ENCODE measurements at places on chromosomes 16 and 17.

- DNase-seq, result no peak
Measured at GRCh38 chr17:4490637-4491061, 8.0 kb upstream of the SPNS2 start.

- peak; percentile 41 for DNase-seq
Measured at GRCh38 chr17:41895617-41896016, 23.1 kb downstream of the ACLY start.

- DNase-seq, result no peak
Measured at GRCh38 chr17:62981933-62982332, 15.9 kb downstream of the TANC2 start.

- DNase-seq, result no peak
Measured at GRCh38 chr17:11212792-11213191, 28.2 kb upstream of the SHISA6 start.

DNA sequence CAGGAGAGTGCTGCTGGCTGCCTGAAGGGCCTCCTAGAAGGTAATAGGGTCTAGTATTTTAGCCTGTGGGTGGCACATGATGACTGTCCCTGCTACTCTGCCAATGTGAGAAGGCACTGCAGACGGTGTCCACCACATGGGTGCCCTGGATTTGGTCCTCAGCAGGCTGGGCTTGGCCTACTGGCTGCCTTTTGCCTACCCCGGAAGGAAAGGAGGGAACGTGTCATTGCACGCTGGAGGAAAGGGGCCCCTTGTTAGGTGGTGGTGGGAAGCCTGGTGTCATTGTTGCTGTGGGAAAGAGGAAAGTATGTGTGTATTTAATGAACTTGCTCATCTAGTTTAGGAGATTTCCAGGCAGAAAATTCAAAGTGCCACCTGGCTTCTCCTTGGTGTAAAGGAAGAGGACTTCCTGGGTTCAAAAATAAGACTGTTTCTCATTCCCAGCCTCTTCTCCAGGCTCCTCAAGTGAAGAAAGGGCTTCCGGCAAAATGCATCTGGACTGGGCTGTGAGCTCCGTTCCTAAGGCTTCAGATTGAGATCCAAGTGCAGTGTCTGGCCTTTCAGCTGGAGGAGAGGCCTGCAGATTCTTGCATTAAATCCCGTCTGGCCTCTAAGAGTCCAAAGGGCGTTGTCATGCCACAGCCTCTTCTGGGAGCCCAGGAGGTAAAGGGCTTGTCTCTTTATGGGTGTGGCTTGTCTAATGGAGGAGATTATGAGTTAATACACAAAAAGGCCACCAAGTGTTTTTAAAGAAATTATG lies 55.1 kb downstream of the RPTOR start:
- DNase-seq, result peak; percentile 4

DNA sequence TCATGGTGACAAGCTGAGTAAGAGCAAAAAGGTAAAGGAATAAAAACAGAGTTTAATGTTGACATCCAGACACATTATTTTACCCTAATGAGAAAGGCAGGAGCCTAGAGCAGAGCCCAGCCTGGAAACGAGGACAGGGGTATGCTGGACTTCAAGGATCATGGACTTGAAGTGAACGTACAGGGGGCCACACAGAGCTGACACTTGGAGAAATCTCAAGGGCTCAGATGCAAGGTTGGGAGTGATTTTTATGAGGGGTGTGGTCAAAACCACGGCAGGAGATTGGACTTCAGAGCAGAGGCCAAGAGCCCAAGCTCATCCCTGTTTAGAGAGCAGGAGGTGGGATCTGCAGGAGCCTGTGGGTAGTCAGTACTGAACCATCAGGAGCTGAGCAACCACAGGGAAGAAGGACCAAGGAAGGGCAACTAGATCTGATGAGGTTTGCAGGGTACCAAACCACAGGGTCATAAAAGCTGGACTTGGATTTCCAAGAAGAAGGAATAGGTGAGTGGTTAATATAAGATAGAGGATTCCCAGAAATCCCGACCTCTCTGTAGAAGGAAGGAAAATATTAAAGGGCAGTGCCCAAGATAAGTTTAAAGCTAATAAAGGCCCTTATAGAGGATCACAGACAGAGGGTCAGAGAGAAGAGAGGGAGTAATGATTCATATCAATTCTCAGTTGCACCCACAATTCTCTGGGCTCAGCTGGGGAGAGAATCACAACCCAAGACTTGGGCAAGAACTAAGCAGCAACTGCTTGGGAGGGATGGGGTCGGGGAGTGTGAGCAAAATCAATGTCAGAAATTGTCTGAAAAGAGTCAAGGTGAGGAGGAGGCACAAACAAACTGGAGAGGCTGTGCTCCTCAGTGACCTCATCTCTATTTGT lies 331.7 kb downstream of the SOX9 start:
- no peak for DNase-seq

GRCh38 chr17:49454050-49454449 lies 39.4 kb upstream of the PHB1 start:
- no peak for DNase-seq

DNA sequence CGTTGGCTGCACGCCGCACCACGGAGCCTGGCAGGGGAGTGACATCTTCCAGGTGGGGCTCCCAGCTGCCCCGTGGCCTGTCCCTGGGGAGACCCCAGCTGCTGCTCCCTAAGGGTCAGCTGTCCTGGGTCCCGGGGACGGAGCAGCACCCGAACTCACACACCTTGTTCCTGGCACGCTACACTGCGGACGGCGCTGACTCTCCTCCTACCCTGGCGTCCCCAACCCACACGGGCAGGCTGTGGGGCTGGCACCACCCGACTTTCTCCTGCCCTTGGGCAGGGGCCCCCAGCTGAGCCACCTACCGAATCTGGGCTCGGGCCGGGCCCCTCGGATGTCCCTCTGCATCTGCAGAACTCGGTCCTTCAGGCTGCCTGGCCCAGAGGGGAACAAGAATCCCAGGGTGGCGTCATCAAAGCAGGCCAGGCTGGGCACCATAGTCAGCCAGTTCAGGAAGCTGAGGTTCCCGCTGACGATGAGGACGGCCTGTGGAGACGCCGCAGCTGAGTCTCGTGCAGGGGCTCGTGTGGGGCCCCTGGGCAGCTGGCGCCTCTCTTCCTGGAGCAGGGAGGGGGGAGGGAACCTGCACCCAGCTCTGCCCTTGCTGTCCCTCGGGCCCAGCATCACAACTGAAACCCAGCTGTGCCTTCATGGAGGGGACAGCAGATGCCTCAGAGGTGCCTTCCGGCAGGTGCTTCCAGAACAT lies 70.5 kb upstream of the GNG13 start:
- no peak for DNase-seq

DNA sequence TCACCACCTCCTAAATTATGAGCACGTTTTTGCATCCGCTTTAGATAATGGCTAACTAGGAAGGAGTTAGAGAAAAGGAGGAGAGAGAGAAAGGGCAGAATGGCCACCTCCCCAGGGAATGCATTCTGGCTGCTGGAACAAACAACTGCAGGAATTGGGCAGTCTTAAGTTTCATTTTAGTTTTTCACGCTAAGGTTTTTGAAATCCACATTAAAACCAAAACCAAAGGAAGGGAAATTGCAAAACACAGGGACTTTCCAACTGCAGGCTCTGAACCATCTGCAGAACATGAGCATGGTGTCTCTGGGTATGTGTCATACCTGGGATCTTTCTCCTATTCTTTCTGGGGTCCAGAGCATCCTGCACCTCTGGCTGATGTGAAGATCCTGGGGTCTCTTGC lies 12.1 kb upstream of the CCL8 start:
- no peak for DNase-seq

DNA sequence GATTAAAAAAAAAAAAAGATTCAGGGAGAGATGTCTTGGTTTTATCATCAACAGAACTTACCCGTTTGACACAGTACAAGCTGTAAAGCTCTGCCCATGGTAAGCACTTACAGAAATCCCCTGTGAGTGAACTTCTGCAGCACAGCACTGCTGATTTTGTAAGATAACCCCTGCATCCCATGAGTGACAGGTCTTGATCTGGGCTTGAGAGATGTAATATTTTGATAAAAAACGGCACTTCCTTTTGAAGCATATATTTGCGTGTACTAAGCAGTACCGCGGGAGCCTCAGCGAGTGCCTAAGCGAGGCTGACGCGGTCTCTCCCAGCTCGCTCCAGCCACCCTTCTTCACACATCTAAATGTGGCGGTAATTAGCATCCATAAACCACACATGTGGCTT lies 50.5 kb downstream of the IKZF3 start:
- no peak for DNase-seq

GRCh38 chr17:2786176-2786881 lies 9.9 kb upstream of the RAP1GAP2 start:
- peak; percentile 76 for DNase-seq

DNA sequence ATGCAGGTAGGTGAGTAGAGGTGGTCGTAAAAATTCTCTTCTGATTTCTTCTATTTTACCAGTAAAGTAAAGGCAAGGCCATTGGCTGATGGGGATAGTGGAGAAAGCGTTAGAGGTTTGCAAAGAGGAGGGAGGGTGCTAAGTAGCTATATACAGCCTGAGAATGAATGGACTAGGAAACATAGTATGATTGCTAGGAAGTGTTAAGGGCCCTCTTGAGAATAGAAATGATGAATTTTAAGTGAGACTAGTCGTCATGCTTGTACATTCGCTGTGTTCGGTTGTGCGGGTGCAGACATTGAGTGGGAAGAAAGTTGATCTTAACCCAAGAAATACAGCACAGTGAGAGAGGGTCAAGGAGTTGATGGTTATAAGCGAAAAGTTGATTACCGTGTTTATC lies 7.2 kb upstream of the HS3ST2 start:
- no peak for DNase-seq

DNA sequence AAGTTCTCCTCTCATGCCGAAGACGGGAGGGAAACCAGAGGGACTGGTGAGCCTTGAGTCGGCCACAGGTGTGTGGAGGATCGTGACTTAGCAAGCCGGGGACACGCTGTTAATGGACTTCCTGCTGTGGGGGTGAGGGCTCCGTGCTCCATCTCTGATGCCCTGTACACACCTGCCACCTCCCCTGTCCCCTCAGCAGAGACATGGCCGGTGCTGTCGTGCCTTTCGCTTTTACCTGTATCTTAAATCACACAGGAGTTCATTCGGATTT lies 75.9 kb upstream of the ZNF750 start:
- DNase-seq, result no peak

DNA sequence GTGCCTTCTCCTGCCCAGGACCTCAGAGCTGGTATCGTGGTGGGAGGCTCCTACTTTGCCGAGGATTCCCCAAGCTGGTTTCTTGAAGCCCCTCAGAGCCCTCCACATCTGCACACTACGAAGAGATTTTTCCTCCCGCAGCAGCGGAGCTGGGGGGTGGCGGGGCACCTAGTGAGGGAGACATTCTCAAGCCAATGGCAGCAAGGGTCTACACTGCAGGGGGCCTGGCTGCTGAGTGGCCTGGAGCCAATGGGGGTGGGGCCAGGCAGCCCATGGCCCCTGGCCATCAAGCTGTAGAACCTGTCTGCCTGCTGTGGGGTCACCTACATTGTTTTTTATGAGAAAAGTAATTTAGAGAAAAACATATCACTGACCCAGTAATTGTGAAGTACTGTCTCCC lies 5.0 kb downstream of the SLC26A11 start:
- DNase-seq, result no peak

- no peak for DNase-seq
Measured at GRCh38 chr17:9810100-9810949, 11.6 kb downstream of the GSG1L2 start.

GRCh38 chr16:912322-912683 lies 58.5 kb downstream of the LMF1 start:
- no peak for DNase-seq

- no peak for DNase-seq
Measured at GRCh38 chr16:34050787-34051320, 591.4 kb downstream of the TP53TG3F start.

- DNase-seq, result peak; percentile 78
Measured at GRCh38 chr16:49857423-49858181, 1.7 kb upstream of the ZNF423 start.

DNA sequence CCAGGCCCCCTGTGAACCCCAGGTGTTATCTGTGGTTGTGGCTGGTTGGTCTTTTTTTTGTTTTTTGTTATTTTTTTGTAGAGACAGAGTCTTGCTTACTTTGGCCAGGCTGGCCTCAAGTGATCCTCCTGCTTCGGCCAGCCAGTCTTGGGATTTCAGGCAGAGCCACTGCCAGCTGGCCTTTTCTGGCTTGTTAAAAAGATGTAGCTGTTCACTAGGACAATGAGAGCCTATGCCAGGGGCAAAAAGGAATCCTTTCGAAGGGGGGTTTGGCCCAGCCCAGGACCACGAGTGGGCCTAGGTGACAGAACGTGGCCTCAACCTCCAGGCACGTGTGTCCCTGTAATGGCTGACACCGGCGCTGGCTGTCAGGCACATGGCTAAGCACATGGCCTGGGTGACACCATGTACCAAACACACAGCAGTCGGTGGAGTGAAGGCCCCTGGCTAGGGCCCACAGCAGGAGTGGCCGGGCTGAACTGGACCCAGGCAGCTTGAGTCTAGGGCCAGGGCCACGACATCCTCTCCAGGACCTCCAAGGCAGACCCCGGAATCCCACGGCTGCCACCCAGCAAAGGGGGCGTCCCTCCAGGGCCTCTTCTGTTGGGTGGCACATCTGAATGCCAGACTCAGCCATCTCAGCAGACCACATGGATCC lies 6.9 kb upstream of the SLC38A8 start:
- no peak for DNase-seq

- DNase-seq, result no peak
Measured at GRCh38 chr17:83155128-83156121, 76.0 kb downstream of the METRNL start.

DNA sequence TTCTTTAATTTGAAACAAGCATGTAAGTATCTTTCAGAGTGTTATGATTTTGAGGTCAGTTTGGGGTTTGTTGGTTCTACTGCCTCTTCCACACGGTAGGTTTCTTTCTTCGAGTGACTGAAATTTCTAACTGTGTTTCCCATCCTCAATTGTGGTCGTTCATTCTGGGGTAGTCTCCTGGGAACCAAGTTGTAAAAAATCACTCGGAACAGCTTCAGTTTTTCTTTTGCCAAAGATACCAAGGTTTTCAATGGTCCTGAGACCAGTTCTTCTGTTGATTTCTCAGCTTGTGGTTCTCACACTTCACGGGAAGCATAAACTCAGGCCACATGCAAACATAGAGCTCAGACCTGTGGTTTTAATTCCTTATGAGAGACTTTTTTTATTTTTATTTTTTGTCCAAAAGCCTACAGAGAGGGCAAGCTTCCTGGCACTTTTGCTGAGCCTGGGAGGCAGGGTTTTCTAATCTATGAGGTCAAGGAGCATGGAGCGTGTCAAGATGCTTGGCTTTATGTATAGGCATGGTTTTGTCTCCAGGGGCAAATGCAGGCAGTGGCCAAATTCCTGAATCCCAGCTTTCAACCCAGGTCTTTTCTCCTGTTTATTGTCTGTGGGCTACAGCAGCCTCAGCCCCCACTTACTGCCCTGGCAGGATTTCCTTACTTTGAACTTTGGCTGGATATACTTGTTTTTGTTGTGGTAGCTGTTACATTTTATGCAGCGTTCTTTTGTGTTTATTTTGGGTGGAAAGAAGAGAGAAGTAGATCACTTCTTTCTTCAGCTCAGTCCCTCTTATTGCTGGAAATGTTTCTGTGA lies 32.9 kb downstream of the HS3ST3A1 start:
- no peak for DNase-seq
